Aorta (tissue), 5 donors: ENCODE measurements at places on chromosomes 1 and 21. TPM values are rescaled to one million over a fixed set of nuclear protein-coding genes. Genes with fewer than 3 reads are reported as not detected.

GRCh38 chr1:28159680-28160079 lies 16.8 kb downstream of the PTAFR start:
- H3K27ac ChIP-seq, result no peak overlapping the region
- no peak for DNase-seq
- H3K4me1 ChIP-seq, result no peaks in the 10 kb centered on the region
- no peak overlapping the region for H3K4me3 ChIP-seq
- no peaks in the 10 kb centered on the region for H3K27me3 ChIP-seq
- no peaks in the 10 kb centered on the region for H3K36me3 ChIP-seq

DNA sequence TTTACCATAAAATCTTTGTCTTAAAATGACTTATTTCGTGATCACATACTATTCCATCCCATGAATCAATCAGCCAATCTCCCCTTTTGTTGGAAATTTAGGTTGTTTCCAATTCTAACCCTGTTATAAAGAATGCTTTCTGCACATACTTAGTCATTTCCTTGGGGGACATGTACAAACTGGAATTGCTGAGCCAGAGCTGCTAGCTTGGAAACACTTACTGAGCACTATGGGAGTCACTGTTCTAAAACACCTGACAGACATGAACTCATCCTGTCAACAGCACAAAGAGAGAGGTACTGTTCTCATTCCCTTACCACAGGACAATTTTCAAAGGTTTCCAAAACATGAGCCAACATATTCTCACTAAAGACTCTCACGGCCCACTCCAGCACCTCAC lies 32.1 kb downstream of the AK2 start:
- DNase-seq, result no peak
- peaks cover 2% of the 10 kb centered on the region for H3K36me3 ChIP-seq
- H3K27ac ChIP-seq, result no peak overlapping the region

DNA sequence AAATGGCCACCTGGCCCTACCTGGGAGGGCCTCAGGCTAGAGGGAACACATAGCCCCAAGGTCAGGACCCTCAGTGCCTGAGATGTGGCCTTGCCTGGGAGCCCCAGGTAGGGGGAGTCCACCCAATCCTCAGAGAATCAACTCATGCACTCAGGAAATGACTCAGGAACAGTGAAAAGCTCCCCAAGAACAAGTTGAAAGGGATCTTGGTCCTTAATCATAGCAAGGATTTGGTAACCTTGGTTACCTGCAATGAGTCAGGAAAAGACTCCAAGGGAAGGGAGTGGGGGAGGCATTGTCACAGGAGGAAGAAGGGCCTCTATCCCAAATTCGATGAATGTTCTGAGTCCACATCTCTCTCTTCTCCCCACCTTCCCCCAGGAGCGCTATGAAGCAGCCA lies 17.0 kb downstream of the MAP7D1 start:
- H3K4me3 ChIP-seq, result no peak overlapping the region
- no peak for DNase-seq
- no peak overlapping the region for H3K27ac ChIP-seq
- H3K4me1 ChIP-seq, result no peaks in the 10 kb centered on the region

GRCh38 chr1:62844030-62844429 lies 60.1 kb downstream of the ATG4C start:
- no peak for DNase-seq
- H3K4me3 ChIP-seq, result no peak overlapping the region
- H3K27ac ChIP-seq, result no peak overlapping the region
- H3K36me3 ChIP-seq, result no peaks in the 10 kb centered on the region
- H3K4me1 ChIP-seq, result no peaks in the 10 kb centered on the region
- no peaks in the 10 kb centered on the region for H3K27me3 ChIP-seq

DNA sequence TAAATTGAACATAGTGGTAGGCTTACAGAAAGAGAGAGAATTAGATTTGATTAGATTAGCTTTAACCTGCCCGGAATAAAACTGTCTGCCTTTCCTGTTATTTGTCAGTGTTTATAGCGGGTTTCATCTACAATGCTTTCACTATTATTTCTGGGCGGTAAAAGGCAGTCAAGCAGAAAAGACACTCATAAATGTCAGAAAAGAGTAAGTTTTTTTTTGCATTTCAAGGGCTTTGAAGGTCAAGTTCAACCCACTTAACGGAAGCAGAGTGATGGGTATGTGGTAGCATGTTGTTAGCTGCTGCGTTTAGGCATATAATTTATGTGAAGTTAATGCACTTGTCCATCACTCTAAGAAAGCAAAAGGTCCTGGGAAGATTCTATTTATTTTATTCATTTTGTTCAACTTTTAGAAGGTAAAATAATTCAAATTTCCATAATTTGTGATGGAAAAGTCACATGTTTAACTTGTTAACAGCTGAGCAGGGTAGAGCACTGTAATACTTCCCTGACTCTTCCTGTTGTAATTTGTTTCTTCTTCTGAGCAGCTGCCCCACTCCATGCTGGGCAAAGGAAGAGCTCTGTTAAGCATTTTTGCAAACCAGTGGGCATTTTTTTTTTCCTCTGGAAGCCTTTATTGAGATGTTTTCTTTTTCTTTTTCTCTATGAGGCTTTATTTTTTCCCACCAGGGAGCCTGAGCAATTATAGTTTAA lies 220.1 kb downstream of the ST6GALNAC3 start:
- no peak overlapping the region for H3K27ac ChIP-seq
- no peaks in the 10 kb centered on the region for H3K36me3 ChIP-seq
- no peak overlapping the region for H3K4me3 ChIP-seq

DNA sequence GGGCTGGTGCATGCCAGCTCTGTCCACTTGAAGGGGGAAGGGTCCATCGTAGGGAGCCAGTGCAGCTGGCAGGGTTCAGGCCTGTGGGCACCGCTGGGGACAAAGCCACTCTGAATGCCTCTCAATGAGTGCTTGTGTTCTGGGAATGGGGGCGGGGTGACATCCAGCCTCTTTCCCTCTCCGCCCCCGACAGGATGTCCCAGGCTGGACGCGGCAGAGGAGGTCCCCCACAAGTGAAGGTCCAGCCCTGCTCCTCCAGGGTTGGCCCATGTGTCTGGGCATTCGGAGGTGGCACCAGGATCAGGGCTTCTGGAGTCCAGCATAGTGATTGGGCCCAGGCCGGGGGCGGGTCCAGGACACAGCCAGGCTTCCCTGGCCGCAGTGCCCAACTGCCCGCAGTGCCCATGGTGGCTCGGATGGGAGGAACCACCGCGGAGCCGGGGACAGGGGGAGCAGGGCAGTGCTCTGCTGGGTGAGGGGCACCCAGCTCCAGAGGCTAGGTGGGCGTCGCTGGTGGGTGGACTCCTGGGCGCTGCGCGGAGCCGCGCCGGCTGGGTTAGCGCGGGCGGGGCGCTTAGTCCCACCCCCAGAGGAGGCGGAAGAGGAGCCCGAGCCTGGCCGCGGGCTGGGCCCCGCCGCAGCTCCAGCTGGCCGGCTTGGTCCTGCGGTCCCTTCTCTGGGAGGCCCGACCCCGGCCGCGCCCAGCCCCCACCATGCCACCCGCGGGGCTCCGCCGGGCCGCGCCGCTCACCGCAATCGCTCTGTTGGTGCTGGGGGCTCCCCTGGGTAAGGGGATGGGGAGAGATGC lies at the start of gene SHISA4:
Gene SHISA4, plus strand, starts transcription at position 617 of the 808 bp plus-strand sequence. Its CDS starts 97 bp downstream, at position 714.
- DNase-seq, result peak; percentile 90
- no peaks in the 10 kb centered on the region for H3K27me3 ChIP-seq
- H3K27ac ChIP-seq, result peak within 1 kb of the TSS; percentile 14
- H3K36me3 ChIP-seq, result no peaks in the 10 kb centered on the region
- peaks cover 4% of the 10 kb centered on the region for H3K4me1 ChIP-seq

DNA sequence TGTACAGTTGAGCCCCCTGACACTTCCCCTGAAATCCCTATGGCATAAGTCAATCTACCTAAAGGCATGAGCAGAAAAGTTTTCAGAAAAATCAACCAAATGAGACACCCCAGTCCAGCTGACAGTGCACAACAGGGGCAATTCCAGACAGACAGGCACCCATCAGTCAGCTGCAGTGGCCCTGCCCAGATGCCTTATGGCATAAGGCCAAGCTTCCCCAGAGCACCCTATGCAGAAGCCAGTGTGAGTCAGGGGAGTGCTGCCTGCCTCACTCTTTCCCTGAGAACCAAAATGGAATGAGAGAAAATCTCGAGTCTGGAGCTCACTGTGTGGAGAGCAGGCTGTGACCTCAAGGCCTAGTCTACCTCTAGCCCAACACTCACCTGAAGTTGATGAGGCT lies 38.1 kb downstream of the MRAP start:
- no peak for DNase-seq
- H3K4me1 ChIP-seq, result no peaks in the 10 kb centered on the region

- H3K27ac ChIP-seq, result no peak overlapping the region
- H3K4me3 ChIP-seq, result no peak overlapping the region
- no peak for DNase-seq
- peaks cover 1% of the 10 kb centered on the region for H3K36me3 ChIP-seq
- H3K4me1 ChIP-seq, result no peaks in the 10 kb centered on the region
These were observed 14.3 kb downstream of the NPL start for GRCh38 chr1:182803846-182804245.

GRCh38 chr1:154624746-154625643 lies 17.0 kb upstream of the ADAR start:
- no peak overlapping the region for H3K4me3 ChIP-seq
- H3K36me3 ChIP-seq, result no peaks in the 10 kb centered on the region
- no peaks in the 10 kb centered on the region for H3K27me3 ChIP-seq
- peaks cover 4% of the 10 kb centered on the region for H3K4me1 ChIP-seq
- DNase-seq, result no peak
- H3K27ac ChIP-seq, result no peak overlapping the region

DNA sequence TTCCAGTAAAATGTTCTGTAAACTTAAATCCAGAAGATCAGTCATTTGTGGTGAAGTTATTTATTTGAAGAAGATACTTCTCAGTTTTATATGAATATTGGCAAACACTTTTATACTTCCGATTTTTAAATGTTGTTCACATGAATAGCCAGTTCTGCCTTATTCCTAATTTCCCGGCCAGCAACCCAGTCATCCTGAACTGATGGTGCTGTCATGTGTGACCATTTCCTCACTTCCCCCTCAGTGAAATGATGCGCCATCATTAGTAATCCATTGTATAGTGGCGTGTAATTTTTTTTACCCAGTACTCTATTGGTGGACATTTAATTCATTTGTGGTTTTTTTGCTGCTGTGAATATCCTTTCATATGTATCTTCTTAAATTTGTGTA lies 16.4 kb downstream of the GPSM2 start:
- no peaks in the 10 kb centered on the region for H3K4me1 ChIP-seq
- no peaks in the 10 kb centered on the region for H3K36me3 ChIP-seq
- no peak for DNase-seq

GRCh38 chr1:20185834-20186782 lies at the start of the genes PLA2G2C and UBXN10:
TSS of gene PLA2G2C (minus strand) at chr1:20186518. CDS start at chr1:20177363, 9,155 bp downstream.
TSS of gene UBXN10 (plus strand) at chr1:20186096. CDS start at chr1:20190562, 4,466 bp downstream.
- no peaks in the 10 kb centered on the region for H3K27me3 ChIP-seq
- peak; percentile 84 for DNase-seq
- H3K4me3 ChIP-seq, result no peak within 1 kb of the TSS
- H3K27ac ChIP-seq, result no peak within 1 kb of the TSS
- no peaks in the 10 kb centered on the region for H3K36me3 ChIP-seq
- H3K4me1 ChIP-seq, result no peaks in the 10 kb centered on the region

GRCh38 chr1:152566681-152567080 lies at the start of gene LCE3E:
TSS of gene LCE3E (minus strand) at chr1:152566780. CDS start at chr1:152566208, 572 bp downstream.
- H3K4me1 ChIP-seq, result no peaks in the 10 kb centered on the region
- no peaks in the 10 kb centered on the region for H3K36me3 ChIP-seq
- no peaks in the 10 kb centered on the region for H3K27me3 ChIP-seq

GRCh38 chr21:34085129-34085528 lies 11.8 kb downstream of the MRPS6 start:
- H3K36me3 ChIP-seq, result peaks cover 4% of the 10 kb centered on the region
- peaks cover 12% of the 10 kb centered on the region for H3K4me1 ChIP-seq
- H3K4me3 ChIP-seq, result no peak overlapping the region
- H3K27me3 ChIP-seq, result no peaks in the 10 kb centered on the region
- no peak overlapping the region for H3K27ac ChIP-seq
- no peak for DNase-seq

DNA sequence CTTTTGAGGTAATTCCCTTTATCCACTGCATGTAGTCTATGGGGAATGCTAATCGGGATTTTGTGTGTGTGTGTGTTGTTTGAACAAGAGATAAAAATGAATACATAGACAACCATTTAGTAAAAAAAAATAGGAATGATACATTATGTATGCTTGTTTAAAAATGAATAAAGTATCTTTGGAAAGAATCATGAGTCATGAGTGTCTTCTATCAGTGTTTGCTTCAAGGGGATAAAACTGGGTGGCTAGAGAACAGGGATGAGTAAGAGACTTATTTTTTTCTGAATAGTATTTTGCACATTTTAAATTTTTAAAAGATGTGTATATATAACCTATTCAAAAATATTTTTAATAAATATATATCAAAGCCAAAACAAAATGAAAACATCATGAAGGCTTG lies 839.4 kb upstream of the ADGRL4 start:
- H3K4me1 ChIP-seq, result no peaks in the 10 kb centered on the region
- no peak overlapping the region for H3K27ac ChIP-seq
- no peak for DNase-seq
- H3K27me3 ChIP-seq, result no peaks in the 10 kb centered on the region
- no peaks in the 10 kb centered on the region for H3K36me3 ChIP-seq
- H3K4me3 ChIP-seq, result no peak overlapping the region

- H3K4me1 ChIP-seq, result no peaks in the 10 kb centered on the region
- no peak overlapping the region for H3K27ac ChIP-seq
- no peak for DNase-seq
These were observed 105.5 kb downstream of the LRIG2 start for GRCh38 chr1:113178522-113178921.

DNA sequence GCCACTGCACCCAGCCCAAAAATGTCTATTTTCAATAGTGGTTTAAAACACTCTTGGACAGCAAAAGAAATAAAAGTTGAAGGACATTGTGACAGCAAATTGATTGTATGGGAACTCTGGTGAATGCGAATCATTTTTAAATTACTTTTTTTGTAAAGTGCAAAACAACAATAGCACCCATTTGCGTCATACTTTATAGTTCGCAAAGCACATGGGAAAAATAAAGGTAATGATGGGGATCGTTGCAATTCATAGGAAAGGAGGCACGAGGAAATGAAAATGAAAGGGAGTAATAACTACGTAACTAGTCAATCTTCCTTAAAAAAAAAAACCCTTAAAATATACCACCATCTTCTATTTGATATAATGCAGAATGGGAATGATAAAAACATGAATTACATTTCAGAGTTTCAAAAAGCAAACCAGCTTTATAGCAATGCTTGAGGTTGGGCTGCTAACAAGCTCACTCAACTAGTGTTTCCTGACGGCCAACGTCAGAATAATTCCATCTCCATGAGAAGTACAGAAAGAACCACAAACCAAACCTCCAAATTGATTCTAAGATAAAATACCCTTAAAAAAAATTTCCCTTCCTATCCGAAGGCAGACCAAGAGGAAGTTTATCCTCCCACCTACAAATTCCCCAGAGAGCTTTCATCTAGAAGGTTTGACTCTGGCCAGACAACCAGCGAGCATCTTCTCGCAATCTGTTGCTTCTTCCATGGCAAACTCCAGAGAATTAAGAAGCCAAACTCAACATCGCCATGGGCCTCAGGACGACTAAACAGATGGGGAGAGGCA lies at the start of gene EDARADD:
Gene EDARADD, plus strand, starts transcription at position 606 of the 801 bp plus-strand sequence. Its CDS starts 159 bp downstream, at position 765.
- DNase-seq, result no peak
- no peaks in the 10 kb centered on the region for H3K27me3 ChIP-seq
- H3K27ac ChIP-seq, result no peak within 1 kb of the TSS
- H3K4me3 ChIP-seq, result peak within 1 kb of the TSS; percentile 46

GRCh38 chr1:151934048-151934493 lies 24.8 kb upstream of the THEM4 start:
- H3K27ac ChIP-seq, result no peak overlapping the region
- DNase-seq, result no peak
- no peak overlapping the region for H3K4me3 ChIP-seq

GRCh38 chr1:225911191-225912130 lies 12.6 kb downstream of the PYCR2 start:
- no peaks in the 10 kb centered on the region for H3K4me1 ChIP-seq
- H3K4me3 ChIP-seq, result no peak overlapping the region
- no peaks in the 10 kb centered on the region for H3K27me3 ChIP-seq
- no peak overlapping the region for H3K27ac ChIP-seq

VWA1 gene
- total RNA-seq, result 35.6 TPM

HES3 gene
- not detected for total RNA-seq

TMEM240 gene
- total RNA-seq, result 7.8 TPM

F13B gene
- total RNA-seq, result not detected

SZRD1 gene
- 172 TPM for total RNA-seq

FAM167B gene
- 11.8 TPM for total RNA-seq
